8988T (cell line): ENCODE measurements at places on chromosomes 12 and 14.

DNA sequence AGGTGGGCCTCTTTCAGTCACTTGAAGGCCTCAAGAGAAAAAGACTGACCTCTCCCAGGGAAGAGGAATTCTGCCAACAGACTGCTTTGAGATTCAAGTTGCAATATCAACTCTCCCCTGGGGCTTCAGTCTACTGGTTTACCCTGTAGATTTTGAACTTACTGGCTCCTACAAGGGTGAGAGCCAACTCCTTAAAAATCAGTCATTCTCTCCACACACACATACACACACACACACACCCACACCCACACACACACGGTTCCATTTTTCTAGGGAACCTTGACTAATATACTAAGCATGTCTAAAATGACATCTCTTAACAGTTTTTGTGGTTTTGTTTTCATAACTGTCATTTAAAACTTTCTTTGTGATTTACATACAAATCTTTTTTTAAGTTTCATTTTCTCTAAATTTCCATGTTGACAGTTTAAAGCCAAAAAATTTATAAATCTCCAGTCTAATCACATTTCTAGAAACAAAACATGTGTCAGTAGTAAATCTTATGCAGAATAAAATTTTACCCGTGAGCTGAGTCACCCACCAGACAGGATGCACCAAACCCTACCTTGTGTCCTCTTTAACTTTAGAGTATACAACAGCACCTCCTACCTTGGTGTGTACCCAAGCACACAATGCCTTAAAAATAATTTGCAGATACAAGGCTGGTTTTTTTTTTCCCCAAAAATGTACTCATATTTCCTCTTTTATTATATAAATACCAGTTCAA, 394.6 kb downstream of the AEBP2 start:
- DNase-seq: no peak

DNA sequence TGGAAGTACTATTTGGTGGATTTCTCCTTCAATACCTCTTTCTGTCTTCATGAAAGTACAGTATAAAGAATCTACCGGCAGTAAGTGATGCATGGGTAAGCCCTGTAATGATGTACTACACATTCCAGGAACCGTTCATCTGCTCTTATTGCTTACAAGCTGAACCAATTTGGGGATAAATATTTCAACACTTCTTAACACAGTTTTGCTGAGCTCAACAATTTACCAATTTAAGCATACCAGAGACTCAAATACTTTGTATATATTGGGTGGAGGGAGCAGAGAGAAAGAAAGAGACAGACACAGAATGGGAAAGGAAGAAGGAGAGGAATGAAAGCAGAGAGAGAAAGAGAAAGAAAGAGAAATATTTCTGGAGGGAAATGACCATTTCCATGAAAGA, 821.1 kb upstream of the FLRT2 start:
- no peak for DNase-seq

- no peak for DNase-seq
Observed at GRCh38 chr12:26488351-26488750, 293.0 kb downstream of the SSPN start.

GRCh38 chr14:55819610-55820304, 239.8 kb downstream of the KTN1 start:
- no peak for DNase-seq

DNA sequence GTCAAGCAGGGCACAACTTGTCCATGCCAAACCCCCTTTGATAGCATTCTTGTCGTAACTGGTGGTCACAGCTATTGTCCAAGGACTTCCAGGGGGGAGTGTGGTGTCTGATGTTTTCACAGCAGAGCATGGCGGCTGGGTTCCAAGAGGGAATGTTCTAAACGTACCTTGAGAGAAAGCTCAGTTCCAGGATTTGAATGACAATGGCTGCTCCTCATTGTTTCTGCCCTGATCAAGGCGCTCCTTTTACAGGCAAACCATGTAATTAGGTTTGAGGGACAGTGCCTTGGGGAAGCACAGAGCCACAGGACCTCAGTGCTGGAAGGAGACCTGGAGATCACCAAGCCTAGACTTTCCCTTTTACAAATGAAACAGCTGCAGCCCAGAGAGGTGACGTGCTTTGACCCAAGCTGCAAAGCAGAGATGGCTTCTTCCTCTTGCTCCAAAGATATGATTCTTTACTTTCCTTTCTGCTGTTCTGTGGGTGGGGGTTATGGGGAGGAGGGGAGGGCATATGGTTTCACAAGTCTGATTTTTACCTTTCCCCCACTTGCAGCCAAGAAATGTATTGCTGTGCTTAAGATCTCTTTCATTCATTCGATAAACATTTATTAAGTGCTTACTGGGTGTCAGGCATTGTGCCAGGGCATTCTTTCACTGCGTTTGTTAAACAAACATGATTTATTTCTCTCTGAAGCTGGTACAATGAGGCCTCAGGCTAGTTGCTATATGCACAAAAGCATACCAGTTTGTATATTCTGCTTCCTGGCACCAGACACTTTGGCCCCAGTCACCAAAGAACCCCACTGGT, 172.8 kb downstream of the KTN1 start:
- no peak for DNase-seq

- no peak for DNase-seq
Observed at GRCh38 chr14:76877871-76878270, 51.7 kb downstream of the LRRC74A start.

- no peak for DNase-seq
Observed at GRCh38 chr12:86697916-86698640, 441.9 kb upstream of the MGAT4C start.

DNA sequence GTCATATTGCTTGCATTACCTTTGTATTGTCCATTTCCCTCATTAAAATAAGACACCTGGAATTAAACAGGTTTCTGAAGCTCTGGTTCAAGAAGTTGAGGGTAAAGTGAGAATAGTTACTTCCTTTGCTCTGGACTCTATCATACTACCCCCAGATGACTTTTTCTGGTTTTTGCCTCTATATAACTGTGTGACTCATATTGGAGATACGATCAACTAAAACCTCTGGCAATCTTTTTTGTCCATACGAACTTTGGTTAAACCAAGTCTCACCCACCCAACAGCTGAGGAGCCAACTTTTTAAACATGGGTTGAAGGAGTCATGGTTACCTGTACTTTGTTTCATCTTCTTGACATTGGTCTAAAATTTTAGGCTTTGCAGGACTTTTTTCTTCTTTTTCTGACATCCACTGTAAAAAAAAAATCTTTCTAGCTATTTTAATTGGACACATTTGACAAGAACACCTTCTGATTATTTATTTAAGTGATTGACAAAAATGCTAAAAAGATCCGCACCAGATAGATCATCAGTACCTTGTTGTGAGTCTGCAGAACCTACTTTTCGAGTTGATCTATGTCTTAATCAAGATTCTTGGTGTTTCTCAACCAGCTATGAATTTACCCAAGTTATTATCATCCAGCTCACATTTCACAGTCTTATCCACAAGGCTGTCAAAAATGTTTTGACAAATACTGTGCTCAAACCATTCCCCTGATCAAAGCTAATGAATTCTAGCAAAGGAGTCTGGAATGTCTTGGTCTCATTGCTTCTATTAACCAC, 166.0 kb downstream of the IPO8 start:
- no peak for DNase-seq

- no peak for DNase-seq
Observed at GRCh38 chr12:6556857-6557256, 1.0 kb upstream of the IFFO1 start.

DNA sequence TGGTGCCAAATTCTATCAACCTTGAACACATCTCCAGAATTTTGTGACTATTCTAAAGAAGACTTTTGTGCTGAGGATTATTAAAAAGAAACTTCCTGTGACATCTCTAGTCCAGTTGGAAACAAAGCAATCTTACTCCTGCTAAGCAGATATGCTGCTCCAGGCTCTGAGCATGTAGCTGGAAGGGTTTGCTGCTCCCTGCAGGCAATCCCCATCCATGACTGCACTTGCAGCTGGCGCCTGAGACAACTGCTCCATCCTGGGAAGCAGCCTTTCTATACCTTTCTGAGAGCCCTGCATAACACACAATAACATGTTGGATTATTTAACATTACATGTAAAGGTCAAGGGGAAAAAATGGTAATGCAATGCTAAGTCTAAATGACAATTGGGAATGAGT, 105.1 kb downstream of the NDUFA12 start:
- DNase-seq: no peak

- no peak for DNase-seq
Observed at GRCh38 chr14:24941719-24942118, 108.2 kb downstream of the STXBP6 start.

DNA sequence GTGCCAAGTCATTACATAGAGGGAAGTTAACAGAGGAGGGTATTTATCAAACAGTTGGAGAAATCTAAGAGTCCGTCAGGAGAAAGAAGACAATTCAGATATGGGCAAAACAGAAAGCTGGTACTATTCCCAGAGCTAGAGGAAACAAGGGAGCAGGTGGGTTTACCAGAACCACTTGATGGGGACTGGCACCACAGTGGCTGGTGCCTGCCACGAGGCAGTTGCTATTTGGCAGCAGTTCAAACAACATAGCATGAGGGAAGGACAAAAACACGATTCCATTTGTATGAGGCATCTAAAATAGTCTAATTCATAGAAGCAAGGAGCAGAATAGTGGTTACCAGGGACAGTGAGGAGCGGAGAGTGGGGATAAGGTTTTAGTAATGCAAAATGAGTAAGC, 24.6 kb upstream of the KLRD1 start:
- DNase-seq: no peak

GRCh38 chr14:84694161-84694560, 835.8 kb upstream of the FLRT2 start:
- DNase-seq: no peak

DNA sequence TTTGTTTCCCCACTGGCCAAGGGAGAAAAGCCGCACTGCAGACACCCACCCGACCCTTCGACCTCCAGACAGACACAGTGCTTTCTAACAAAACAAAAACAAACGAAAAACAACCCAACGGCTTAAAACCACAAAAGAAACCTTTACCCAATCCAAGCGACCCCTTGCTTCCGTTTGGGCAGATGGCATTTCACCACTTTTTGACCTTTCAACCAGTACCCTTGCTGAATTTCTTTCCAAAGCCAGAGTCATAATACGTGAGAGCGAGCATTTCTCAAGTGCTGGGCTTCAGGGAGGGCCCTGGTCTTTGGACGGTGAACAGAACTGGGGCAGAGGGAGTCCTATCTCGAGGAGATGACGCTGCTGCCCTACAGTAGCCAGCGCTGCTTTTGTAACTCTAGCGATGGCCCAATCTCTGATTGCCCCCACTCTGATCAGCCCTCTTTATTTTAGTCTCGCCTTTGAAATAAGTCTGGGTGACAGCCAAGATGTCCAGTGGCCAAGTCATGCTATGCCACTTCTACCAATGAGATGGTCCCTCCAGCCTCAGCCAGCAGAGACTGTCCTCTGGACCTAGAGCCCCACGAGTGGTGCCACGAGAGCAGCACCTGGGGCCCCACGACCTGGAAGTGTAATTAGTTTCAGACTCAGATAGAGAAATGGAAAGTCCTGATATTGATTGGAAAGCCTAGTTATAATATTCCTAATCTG, 21.9 kb upstream of the ADIPOR2 start:
- no peak for DNase-seq

GRCh38 chr14:32601069-32601468, 272.0 kb downstream of the AKAP6 start:
- no peak for DNase-seq

DNA sequence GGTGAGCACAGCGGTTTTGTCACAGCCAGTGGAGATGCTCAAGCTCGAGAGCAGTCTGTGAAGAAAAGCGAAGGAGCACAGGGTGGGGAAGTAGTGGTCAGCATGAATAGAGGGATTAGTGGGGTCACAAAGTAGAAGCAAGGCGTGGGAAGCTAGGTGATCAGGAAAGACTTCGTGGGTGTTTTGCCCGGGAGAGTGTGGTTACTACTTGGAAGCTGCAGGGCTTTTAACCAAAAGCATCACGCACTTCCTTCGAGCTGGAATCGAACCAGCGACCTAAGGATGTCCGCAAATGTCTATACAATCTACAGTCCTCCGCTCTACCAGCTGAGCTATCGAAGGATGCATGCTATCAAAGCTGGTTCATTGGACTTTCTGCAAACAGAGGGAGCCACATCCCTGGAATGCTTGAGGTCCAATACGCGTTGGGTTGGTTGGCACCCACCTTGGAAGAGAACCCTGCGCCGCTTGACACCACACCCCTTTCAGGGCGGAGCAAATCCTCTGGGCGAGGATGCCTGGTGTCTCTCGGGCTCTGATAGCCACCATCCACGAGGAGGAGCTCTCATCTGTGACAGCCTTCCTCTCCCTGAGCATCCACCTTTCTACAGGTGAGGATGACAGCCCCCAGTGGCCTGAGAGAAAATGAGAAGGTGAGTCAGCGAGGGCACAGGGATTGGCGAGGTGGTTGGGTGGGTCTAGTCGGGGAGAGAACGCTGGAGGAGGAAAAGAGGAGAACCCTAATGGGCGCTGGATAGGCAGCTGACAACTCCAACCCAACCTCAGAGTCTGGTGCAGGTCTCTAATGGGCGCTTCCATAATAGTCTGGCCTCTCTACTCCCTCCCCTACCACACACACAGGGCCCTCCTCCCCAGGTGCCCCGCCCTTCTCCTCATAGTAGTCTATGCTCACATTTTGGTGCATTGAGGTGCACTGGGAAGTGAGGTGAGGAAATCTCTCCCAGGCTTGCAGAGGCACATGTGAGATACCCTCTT, 16.0 kb upstream of the OR6S1 start:
- DNase-seq: peak; percentile 40

DNA sequence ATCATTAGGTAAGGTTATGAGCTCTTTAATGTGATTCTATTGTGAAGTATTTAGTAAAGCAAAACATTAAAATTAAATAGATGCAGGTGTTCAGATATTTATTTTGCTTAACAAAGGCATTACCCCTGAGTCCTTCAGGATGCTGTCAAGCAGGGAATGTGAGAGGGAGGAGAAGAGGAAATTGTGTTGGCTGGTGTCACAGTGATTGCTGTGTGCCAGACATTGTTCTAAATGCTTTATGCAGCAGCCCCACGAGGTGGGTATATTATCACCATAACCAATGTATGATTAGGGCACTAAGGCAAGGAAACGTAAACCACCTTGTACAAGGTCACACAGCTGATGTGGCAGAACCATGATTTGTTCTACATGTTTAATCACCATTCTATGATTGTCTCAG, 80.1 kb downstream of the STAB2 start:
- no peak for DNase-seq

DNA sequence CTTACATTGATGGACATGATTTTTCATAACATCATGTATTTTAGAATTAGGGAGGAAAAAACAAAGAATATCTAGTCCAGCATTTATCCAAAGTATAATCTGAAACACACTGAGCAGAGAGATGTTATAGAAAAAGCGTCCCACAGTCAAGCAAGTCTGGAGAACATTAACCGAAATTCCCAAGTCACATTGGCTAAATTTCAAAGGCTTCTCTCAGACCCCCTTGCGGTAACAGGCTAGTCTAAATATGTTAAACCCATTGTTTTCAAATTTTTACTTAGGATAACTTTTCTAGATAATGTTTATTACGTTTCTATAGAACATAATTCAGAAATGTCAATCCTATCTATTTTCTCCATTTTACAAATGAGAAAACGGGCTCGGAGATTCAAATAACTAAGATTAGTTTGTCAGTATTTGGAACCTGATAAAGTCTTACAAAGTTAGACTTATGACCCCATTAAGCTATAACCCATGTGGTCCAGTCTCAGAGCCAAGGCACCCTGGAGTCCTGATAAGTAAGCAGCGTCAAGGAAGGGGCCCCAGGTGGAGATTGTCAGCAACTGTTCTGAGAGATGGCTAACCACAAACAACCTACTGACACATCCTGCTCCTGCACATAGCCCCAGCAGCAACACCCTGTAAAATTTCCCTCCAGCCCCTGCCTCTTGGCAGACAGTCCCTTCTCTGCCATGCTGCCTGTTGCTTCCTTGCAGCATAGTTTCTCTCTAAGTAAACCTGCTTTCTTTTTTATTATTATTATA, 220.6 kb upstream of the TMEM260 start:
- no peak for DNase-seq
